ENCODE measurements at places on chromosomes 5 and 9.

DNA sequence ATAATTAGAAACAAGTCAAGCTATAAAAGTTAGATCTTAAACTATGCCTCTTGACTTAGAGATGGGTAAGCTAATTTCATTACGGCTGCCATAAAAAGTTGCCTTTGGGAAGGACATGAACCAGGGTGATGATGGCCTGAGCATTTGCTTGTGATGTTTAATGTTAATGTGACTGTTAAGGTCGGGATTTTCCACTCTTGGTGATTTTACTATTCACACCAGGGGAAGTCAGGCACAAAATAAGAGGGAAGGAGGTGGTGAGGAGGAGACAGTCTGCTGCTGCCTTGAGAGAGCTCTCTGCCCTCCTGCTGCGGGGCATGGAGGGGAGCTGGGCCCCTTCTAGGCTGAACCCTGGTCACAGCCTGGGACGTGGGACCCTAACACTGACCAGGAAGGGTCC, 34.4 kb downstream of the AHRR start:
- DNase-seq, result no peak

GRCh38 chr5:53089481-53089991, 20.0 kb downstream of the MOCS2 start:
- no peak for DNase-seq

DNA sequence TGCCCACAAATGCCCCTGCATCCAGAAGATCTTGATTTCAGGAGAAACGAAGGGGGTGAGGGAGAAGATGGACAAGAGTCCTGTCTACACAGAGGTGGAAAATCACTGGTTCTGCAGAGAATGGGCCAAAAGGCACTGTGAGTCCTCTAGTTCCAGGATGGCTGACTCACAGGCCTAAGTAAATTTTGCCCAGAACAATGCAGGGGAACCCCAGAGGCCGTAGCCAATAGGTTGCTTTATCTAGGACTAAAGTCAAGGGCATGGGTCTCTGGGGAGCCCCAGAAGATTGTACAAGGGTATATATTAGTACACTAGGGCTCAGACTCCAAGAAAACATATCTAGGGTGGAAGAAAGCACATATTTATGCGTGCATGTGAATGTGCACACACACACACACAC, 98.0 kb downstream of the SLIT3 start:
- DNase-seq, result no peak

- DNase-seq, result no peak
Observed at GRCh38 chr5:153713943-153714342, 223.5 kb downstream of the GRIA1 start.

GRCh38 chr9:133224762-133225161, 15.7 kb upstream of the OBP2B start:
- no peak for DNase-seq

GRCh38 chr5:142013734-142014521, 1.1 kb upstream of the GNPDA1 start:
- DNase-seq, result no peak

GRCh38 chr9:111407813-111408212, 76.4 kb downstream of the ECPAS start:
- DNase-seq, result no peak

Measured in stimulated activated CD8-positive, alpha-beta memory T cell treated with anti-CD3 and anti-CD28 coated beads, Interleukin-2, amount 100 ng/mL, for 48 hours (primary cell).